Naive thymus-derived CD4-positive, alpha-beta T cell (primary cell): ENCODE measurements at places on chromosomes 1 and 21.

DNA sequence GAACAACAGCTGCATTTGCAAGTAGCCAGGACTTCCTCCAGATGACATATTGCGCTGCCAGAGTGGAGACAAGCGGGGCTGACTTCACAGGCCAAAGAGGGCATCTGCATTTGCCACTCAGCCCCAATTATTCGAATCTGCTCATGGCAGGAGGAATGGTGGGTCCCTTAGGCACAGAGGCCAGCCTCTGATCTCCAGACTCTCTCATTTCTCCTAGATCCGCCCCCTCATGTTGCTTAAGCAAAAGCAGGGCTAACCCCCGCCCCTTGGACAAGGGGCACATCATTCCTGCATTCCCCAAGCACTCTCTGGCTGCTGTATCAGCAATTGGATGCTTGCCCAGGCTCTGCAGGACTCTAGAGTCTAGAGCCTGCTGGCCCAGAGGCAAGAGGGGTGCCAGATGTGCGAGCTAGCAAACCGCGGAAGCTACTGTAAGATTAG is 262.4 kb downstream of the ST6GALNAC3 start:
- no peak overlapping the region for H3K4me3 ChIP-seq
- H3K36me3 ChIP-seq, result no peaks in the 10 kb centered on the region
- no peak for DNase-seq
- no peak overlapping the region for H3K27ac ChIP-seq

- no peak overlapping the region for H3K4me3 ChIP-seq
- H3K27me3 ChIP-seq, result no peaks in the 10 kb centered on the region
- H3K4me1 ChIP-seq, result peaks cover 17% of the 10 kb centered on the region
- H3K36me3 ChIP-seq, result no peaks in the 10 kb centered on the region
Observed at GRCh38 chr1:226629210-226629895, 80.8 kb downstream of the STUM start.

GRCh38 chr1:46369542-46370213 is 24.4 kb upstream of the FAAH start:
- no peaks in the 10 kb centered on the region for H3K4me1 ChIP-seq
- DNase-seq, result no peak
- peaks cover 4% of the 10 kb centered on the region for H3K36me3 ChIP-seq
- no peaks in the 10 kb centered on the region for H3K27me3 ChIP-seq
- H3K4me3 ChIP-seq, result no peak overlapping the region

GRCh38 chr1:186165303-186165702 is 209.8 kb downstream of the TPR start:
- no peak overlapping the region for H3K27ac ChIP-seq
- no peaks in the 10 kb centered on the region for H3K27me3 ChIP-seq
- DNase-seq, result no peak
- H3K4me1 ChIP-seq, result no peaks in the 10 kb centered on the region

- no peak overlapping the region for H3K27ac ChIP-seq
- H3K4me3 ChIP-seq, result no peak overlapping the region
- H3K36me3 ChIP-seq, result no peaks in the 10 kb centered on the region
Observed at GRCh38 chr1:42145764-42146625, 7.2 kb upstream of the GUCA2B start.

DNA sequence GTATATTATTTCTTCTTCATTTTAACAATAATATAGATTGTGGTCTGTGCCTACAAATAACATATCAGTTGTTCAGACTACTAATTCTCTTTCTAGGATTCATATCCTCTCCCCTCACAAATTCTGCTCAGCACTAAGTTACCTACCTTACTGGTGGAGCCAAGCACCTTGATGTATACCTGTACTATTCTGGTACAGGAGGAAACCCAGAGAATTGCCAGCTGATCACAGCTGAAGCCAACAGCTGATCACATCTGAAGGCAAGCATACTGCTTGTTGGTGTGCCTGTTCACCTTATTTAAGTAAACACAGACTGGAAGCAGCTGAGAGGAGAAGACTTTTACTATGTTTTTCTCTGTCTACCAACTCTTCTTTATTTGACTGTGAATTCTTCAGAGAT is 101.8 kb downstream of the PBX1 start:
- H3K27me3 ChIP-seq, result no peaks in the 10 kb centered on the region
- H3K4me1 ChIP-seq, result no peaks in the 10 kb centered on the region
- no peak overlapping the region for H3K27ac ChIP-seq
- H3K36me3 ChIP-seq, result no peaks in the 10 kb centered on the region
- DNase-seq, result no peak

- no peak overlapping the region for H3K4me3 ChIP-seq
- no peaks in the 10 kb centered on the region for H3K4me1 ChIP-seq
- no peaks in the 10 kb centered on the region for H3K27me3 ChIP-seq
- H3K27ac ChIP-seq, result no peak overlapping the region
- DNase-seq, result no peak
Observed at GRCh38 chr1:50516056-50516455, 92.8 kb upstream of the DMRTA2 start.

- no peaks in the 10 kb centered on the region for H3K36me3 ChIP-seq
- H3K27me3 ChIP-seq, result no peaks in the 10 kb centered on the region
- H3K4me3 ChIP-seq, result no peak overlapping the region
Observed at GRCh38 chr1:58727364-58727763, 27.5 kb upstream of the MYSM1 start.

- H3K4me1 ChIP-seq, result no peaks in the 10 kb centered on the region
- no peak overlapping the region for H3K27ac ChIP-seq
- H3K27me3 ChIP-seq, result no peaks in the 10 kb centered on the region
- no peak for DNase-seq
- H3K36me3 ChIP-seq, result no peaks in the 10 kb centered on the region
Observed at GRCh38 chr1:225595974-225596551, 56.9 kb downstream of the ENAH start.

- no peak for DNase-seq
- no peaks in the 10 kb centered on the region for H3K4me1 ChIP-seq
- no peaks in the 10 kb centered on the region for H3K36me3 ChIP-seq
- H3K4me3 ChIP-seq, result no peak overlapping the region
- H3K27me3 ChIP-seq, result no peaks in the 10 kb centered on the region
Observed at GRCh38 chr1:61337981-61338848, 255.9 kb downstream of the NFIA start.

GRCh38 chr1:191125950-191126349 is 648.3 kb upstream of the BRINP3 start:
- H3K27me3 ChIP-seq, result no peaks in the 10 kb centered on the region
- H3K36me3 ChIP-seq, result no peaks in the 10 kb centered on the region

DNA sequence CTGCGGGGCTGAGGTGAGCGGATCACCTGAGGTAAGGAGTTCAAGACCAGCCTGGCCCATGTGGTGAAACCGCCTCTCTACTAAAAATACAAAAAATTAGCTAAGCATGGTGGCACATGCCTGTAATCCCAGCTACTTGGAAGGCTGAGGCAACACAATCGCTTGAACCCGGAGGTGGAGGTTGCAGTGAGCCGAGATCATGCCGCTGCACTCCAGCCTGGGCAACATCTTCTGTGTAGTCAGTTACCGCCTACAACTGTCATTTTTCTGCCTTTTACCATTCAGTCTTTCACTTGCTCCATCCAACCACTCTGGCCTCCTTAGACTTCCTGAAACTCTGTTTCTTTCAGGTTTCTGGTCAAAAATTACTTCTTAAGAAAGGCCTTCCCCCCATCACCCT is 2.2 kb downstream of the MYCBP start:
- no peaks in the 10 kb centered on the region for H3K36me3 ChIP-seq
- H3K4me3 ChIP-seq, result no peak overlapping the region
- H3K27ac ChIP-seq, result no peak overlapping the region
- DNase-seq, result no peak
- H3K4me1 ChIP-seq, result peaks cover 10% of the 10 kb centered on the region

- no peak within 1 kb of the TSS for H3K4me3 ChIP-seq
- no peaks in the 10 kb centered on the region for H3K4me1 ChIP-seq
- DNase-seq, result peak; percentile 19
- no peak within 1 kb of the TSS for H3K27ac ChIP-seq
Observed at GRCh38 chr1:203127666-203128430, at the start of gene ADORA1. TSS of gene ADORA1 (plus strand) at chr1:203127726. CDS start at chr1:203128842, 1,116 bp downstream.

DNA sequence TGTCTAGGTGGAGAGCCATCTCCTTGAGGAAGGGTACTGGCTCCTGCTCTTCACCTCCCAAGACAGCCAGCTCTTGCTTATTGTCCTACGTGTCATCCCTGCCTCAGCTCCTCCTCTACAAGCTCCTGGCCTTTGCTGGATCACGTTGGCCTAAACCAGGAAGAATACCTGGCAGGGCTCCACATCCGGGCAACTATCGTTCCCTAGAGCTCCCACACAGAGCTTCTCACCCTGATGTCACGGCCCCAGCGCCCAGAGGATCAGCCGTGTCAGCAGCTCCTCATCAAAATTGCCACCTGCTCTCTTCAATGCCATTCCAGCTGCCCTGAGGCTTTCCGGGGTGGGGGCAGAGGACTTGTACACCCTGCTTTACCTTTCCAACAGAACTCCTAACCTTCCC is 1.9 kb upstream of the TPM3 start:
- no peak overlapping the region for H3K27ac ChIP-seq
- DNase-seq, result no peak
- H3K4me1 ChIP-seq, result no peaks in the 10 kb centered on the region
- no peaks in the 10 kb centered on the region for H3K36me3 ChIP-seq
- no peaks in the 10 kb centered on the region for H3K27me3 ChIP-seq
- no peak overlapping the region for H3K4me3 ChIP-seq

- no peaks in the 10 kb centered on the region for H3K36me3 ChIP-seq
- no peaks in the 10 kb centered on the region for H3K27me3 ChIP-seq
- no peak overlapping the region for H3K27ac ChIP-seq
- no peaks in the 10 kb centered on the region for H3K4me1 ChIP-seq
Observed at GRCh38 chr21:29318354-29318753, 19.6 kb downstream of the BACH1 start.

GRCh38 chr1:45359882-45360513 is 19.8 kb upstream of the MUTYH start:
- no peak overlapping the region for H3K27ac ChIP-seq
- DNase-seq, result peak; percentile 53
- H3K27me3 ChIP-seq, result no peaks in the 10 kb centered on the region
- H3K4me1 ChIP-seq, result no peaks in the 10 kb centered on the region
- H3K36me3 ChIP-seq, result no peaks in the 10 kb centered on the region

- no peaks in the 10 kb centered on the region for H3K27me3 ChIP-seq
- DNase-seq, result no peak
- no peak overlapping the region for H3K4me3 ChIP-seq
- no peaks in the 10 kb centered on the region for H3K36me3 ChIP-seq
- H3K27ac ChIP-seq, result no peak overlapping the region
- no peaks in the 10 kb centered on the region for H3K4me1 ChIP-seq
Observed at GRCh38 chr1:245875581-245876261, 631.4 kb downstream of the SMYD3 start.

DNA sequence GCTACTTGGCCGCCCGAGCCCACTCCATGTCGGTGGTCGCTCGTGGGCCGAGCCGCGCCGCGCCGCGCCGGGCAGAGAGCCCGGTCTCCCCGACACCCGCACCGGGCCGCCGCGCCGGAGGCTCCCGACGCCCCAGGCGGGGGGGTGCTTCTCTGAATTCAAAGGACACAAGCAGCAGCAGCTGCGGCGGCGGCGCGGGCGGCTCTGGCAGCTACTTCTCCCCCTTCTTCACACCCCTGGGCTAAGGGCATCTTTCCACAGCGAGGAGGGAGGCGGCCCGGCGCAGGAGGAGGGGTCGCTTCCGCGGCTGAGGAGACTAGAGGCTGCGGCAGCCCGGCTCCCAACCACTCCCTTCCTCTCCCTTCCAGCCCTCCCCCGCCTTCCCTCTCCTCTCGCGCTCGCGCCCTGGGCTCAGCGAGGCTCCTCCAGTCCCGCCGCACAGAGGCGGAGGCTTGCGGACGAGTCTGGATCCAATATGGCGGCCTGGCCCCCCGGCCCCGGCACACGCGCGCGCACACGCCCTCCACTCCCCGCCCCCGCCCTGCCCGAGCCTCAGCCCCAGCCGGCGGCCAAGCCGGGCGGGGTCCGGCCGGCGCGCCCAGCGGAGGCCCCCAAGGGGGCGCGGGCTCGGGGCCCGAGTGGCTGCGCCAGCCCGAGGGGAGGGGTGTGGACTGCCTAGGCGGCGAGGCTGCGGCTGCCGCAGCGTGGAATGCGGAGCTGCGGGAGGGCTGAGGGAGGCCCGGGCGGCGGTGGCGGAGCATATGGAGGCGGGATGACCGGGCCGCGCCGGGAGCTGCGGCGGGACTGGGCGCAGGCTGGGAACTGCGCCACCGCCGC is at the start of gene CDC42BPA:
TSS of gene CDC42BPA (minus strand) at position 477 of the 837 bp plus-strand sequence. CDS start 1,310 bp downstream, outside the sequence.
- H3K4me1 ChIP-seq, result no peaks in the 10 kb centered on the region
- DNase-seq, result peak; percentile 19
- peaks cover 3% of the 10 kb centered on the region for H3K27me3 ChIP-seq
- peak within 1 kb of the TSS; percentile 36 for H3K4me3 ChIP-seq
- H3K27ac ChIP-seq, result no peak within 1 kb of the TSS
- H3K36me3 ChIP-seq, result no peaks in the 10 kb centered on the region

DNA sequence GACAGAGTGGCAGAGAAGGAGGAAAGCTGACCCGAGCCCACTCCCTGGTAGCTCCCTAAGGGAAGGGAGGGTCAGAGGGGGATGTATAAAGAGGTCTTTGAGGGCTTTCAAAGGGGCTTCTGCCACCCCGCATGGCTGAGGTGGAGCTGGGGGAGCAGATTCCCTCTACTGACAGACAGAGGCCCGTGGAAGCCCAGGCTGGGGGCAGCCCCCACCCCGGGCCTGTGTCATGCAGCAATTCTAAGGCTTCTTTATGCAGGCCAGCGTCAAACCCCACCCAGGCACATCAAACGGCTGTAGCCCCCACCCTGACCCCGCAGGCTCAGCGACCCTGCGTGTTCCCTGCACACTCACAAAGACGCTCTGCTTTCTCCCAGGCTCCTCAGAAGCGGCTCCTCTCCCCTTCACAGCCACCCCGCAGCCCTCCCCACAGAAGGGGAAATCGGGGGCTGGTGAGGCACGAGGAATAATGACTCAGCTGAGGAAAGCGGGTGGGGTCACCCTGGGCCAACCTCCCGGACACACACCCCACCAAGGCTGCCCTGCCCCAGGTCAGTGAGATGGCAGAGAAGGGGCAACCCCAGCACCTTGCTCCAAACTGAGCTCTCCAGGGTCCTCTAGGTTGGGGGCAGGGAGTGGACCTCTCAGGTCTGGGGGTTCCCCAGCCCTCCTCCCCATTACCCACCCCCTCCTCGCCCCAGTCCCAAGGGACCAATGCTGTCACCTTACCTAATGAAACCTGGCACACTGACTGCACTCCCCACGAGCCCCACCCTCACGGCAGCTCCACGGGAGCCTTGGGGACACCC is 10.8 kb downstream of the SLC45A3 start:
- no peaks in the 10 kb centered on the region for H3K27me3 ChIP-seq
- no peak for DNase-seq
- H3K36me3 ChIP-seq, result no peaks in the 10 kb centered on the region
- no peaks in the 10 kb centered on the region for H3K4me1 ChIP-seq
- H3K27ac ChIP-seq, result no peak overlapping the region
- no peak overlapping the region for H3K4me3 ChIP-seq

DNA sequence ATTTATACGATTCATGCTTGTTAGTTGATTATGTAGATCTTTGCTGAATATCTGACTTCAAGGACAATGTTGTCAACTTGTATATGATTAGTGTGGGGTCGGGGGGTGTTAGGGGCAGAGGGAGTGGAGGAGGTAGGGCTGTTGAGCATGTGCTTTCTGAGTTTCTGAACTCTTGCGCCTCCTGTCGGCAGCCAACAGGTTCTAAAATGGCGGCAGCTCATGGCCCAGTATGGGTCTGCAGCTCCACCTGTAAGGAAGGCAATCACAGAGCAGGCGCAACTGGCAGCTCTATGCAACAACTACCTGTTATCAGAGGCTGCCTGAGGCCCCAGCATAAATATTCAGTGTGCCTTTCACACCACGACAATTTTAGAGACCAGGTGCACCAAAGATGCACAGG is 205.8 kb upstream of the PLXNA2 start:
- no peaks in the 10 kb centered on the region for H3K4me1 ChIP-seq
- no peaks in the 10 kb centered on the region for H3K27me3 ChIP-seq
- no peak for DNase-seq
- H3K4me3 ChIP-seq, result no peak overlapping the region
- H3K36me3 ChIP-seq, result no peaks in the 10 kb centered on the region
- no peak overlapping the region for H3K27ac ChIP-seq
